Myocyte (in vitro differentiated cells): ENCODE measurements at places on chromosomes 2 and 18. TPM values are rescaled to one million over a fixed set of nuclear protein-coding genes. Genes with fewer than 3 reads are reported as not detected.

DNA sequence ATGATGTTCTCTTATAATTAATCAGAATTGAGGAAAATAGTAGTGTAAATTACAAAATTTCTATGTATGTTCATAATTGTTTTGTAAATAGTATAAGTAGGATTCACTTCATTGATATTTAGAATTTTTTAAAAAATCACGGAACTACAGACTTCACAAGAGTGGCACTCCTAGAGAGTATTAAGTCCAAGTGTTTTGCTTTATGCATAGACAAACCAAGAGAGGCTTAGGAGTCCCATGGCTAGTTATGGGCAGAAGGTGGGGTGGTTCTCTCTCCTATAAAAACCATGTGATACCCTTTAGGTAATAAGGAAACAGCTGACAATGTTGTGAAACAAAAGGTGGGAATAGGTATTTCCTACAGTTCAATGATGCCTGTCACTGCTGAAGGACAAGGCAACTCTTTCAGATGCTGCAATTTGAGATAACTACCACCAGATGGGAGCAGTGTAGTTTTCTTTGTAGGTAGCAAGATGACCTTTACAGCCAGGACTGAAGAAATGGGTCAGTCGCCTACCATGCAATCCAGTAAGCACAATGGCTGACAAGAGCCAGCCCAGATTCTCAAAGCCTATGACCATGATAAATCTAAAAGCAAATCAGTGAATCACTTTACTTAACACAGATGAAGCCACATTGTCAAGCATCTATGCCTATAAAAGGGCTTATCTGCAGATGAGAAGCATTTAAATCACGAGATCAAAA is 83.9 kb downstream of the AAK1 start:
- peak; percentile 56 for DNase-seq

DNA sequence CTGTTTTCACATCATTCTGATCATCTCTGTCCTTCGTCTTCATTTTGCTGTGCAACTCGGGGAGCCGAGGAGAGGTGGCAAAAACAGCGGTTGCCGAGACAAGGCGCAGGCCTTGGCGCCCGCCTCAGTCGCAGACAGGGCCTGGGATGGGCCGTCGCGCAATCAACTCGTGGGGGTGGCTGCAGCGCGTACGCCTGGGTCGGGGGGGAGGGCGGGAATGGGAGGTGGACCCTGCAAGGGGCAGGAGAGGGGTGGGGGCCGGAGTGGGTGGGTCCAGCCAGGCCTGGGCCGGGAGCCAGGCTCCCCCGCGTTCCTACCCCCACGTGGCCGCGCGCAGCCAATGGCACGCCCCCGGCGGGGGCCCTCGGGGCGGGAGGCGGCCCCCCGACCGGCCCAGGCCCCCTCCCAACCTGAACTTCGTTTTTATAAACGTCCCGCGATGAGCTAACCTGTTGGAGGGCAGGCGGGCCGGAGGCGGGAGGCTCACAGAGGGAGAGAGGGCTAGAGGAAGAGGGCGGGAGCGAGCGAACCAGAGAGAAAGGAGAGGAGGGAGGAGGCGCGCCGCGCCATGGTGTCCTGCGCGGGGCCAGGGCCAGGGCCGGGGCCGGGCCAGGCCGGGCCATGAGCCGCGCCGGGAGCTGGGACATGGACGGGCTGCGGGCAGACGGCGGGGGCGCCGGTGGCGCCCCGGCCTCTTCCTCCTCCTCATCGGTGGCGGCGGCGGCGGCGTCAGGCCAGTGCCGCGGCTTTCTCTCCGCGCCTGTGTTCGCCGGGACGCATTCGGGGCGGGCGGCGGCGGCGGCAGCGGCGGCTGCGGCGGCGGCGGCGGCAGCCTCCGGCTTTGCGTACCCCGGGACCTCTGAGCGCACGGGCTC is at the start of gene HOXD13:
TSS of gene HOXD13 (plus strand) at position 452 of the 875 bp plus-strand sequence. CDS start at position 622, 170 bp downstream.
- DNase-seq, result no peak

DNA sequence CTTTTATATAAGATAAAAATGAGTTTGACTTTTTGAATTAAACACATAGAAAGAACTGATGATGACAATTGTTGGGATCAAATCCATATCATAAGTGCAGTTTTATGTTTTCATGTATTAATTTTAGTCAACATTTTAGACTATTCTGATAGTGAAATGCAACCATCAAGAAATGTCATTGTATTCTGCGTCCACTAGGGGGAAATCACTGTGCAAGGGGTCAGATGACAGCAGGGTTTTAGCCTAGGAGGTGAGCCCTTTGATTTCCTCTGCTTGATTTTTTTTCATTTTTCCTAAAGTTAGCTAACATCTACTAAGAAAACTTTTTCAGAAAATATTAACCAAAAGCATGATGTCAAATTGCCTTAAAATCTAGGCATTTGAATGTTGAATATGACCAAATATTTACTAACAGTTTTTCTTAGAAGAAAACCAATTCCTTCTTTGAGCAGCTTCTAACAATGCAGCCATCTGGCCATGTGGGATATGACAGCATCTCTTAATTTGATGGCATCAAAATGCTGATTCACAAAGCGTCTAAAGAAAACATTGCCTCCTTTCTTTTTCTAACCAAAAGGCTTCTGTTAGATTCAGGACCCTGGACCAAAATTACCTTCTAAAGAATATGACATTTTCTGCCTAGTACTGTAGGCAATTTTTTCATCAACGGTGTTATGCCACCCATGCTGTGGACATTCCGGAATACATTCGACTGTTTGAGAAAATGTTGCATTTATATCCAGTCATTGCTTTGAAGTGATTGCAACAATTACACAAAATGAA is 141.5 kb downstream of the SPHKAP start:
- DNase-seq, result peak; percentile 51

- no peak for DNase-seq
These were observed 94.2 kb upstream of the FZD7 start for GRCh38 chr2:201939453-201939941.

GRCh38 chr18:5456577-5457461 is 87.0 kb downstream of the EPB41L3 start:
- DNase-seq, result no peak

DDX18 gene
- 49.2 and 57.7 TPM in 2 replicates for total RNA-seq
